Psoas muscle (tissue), 8 donors: ENCODE measurements at places on chromosomes 4 and X. TPM values are rescaled to one million over a fixed set of nuclear protein-coding genes. Genes with fewer than 3 reads are reported as not detected.

G3BP2 gene
- total RNA-seq, result 171 TPM

CT47B1 gene
- not detected for total RNA-seq

DNA sequence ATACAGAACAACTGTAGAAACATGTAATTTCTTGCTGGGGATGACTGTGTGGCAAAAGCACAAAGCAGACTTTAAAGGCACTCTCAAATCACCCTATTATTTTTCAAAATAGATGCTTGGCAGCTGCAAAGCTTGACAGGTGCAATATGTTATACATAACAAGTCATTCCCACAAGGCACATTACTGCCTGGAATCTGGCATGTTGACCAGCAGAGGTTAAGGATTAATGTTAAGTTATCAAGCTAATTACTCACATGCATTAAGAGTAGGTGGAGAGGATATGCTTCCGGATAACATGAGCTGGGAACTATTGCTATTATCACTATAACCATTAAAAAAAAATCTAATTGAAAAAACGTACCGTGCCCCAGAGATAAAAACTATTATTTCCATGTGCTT is 17.8 kb downstream of the ANOS1 start:
- H3K36me3 ChIP-seq, result no peaks in the 10 kb centered on the region
- peaks cover 3% of the 10 kb centered on the region for H3K4me1 ChIP-seq
- H3K27me3 ChIP-seq, result no peaks in the 10 kb centered on the region

AR gene
- 7.3 TPM for total RNA-seq

GRCh38 chr4:123215536-123215935 is 181.1 kb upstream of the SPRY1 start:
- no peaks in the 10 kb centered on the region for H3K36me3 ChIP-seq
- no peak for DNase-seq
- H3K27me3 ChIP-seq, result no peaks in the 10 kb centered on the region
- H3K27ac ChIP-seq, result no peak overlapping the region

GRCh38 chrX:57640674-57641016 is 39.4 kb downstream of the NLRP2B start:
- H3K36me3 ChIP-seq, result no peaks in the 10 kb centered on the region
- H3K4me1 ChIP-seq, result no peaks in the 10 kb centered on the region
- H3K27me3 ChIP-seq, result no peaks in the 10 kb centered on the region
- no peak overlapping the region for H3K4me3 ChIP-seq
- H3K27ac ChIP-seq, result no peak overlapping the region
